Substantia nigra (tissue), 51 donors: ENCODE measurements at places on chromosomes 3 and 15.

- DNase-seq = no peak
These were observed 133.7 kb downstream of the FILIP1L start for GRCh38 chr3:99980606-99981005.

- no peak for DNase-seq
These were observed 12.5 kb downstream of the PCOLCE2 start for GRCh38 chr3:142876417-142876816.

DNA sequence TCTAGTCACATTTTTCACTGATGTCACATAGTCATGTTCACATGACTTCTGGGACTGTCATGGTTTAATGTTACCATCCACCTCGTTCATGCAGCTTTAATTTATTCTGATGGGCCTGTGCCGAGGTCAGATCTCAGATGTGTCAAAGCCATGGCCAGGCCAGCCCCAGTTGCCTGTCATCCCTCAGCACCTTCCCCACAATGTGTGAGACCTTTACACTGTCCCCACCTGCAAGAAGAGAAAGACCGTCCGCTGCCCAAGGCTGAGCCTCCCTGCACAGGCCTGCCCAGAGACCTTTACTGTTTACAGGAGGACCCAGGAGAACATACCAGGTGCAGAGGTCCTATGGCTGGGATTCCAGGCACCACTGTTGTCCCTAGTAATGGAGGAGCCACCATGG, 12.8 kb upstream of the KLF15 start:
- no peak for DNase-seq

DNA sequence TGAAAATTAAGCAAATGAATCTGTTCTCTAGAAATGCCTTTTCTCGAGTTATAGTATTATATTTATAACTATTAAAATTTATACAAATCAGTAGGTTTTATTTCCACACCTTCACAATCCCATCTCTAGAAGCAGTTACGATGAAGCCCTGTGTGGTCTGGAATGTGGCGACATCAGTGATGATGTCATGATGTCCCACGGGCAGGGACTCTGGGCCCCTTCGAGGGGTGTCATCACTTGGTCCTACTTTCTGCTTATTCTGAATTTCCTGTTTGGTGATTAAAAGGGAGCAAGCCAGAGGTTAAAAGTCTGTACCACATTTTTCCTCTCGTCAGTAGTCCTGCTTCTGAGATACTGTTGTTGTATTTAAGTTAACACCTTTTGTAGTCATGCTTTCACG, 67.4 kb downstream of the PIK3R4 start:
- DNase-seq = no peak

GRCh38 chr15:66684136-66684681, 17.8 kb upstream of the SMAD6 start:
- no peak for DNase-seq

- no peak for DNase-seq
These were observed 56.2 kb downstream of the EIF3J start for GRCh38 chr15:44593042-44593736.
